Naive B cell (primary cell): ENCODE measurements at places on chromosomes 16 and 17. TPM values are rescaled to one million over a fixed set of nuclear protein-coding genes. Genes with fewer than 3 reads are reported as not detected.

Gene HIGD1B
- polyA plus RNA-seq: not detected

Gene EFCAB13
- polyA plus RNA-seq: 36.9 TPM

Gene PSKH1
- polyA plus RNA-seq: 24.4 TPM

Gene SLC12A3
- 0.26 TPM for polyA plus RNA-seq

DNA sequence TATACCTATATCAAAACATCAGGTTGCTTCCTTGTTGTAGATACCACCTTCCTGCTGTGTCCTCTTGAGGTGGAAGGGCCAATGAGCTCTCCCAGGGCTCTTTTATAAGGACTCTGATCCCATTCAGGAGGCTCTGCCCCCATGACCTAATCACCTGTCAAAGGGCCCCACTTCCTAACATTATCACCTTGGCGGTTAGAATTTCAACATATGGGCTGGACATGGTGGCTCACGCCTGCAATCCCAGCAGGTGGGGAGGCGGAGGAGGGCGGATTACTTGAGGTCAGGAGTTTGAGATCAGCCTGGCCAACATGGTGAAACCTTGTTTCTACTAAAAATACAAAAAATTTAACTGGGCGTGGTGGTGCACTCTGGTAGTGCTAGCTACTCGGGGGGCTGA is 86.4 kb downstream of the HAPSTR1 start:
- H3K27me3 ChIP-seq: peaks cover 50% of the 10 kb centered on the region
- DNase-seq: no peak
- H3K4me3 ChIP-seq: no peak overlapping the region
- H3K4me1 ChIP-seq: peaks cover 3% of the 10 kb centered on the region

GRCh38 chr17:38731526-38732294 is 1.6 kb downstream of the CISD3 start:
- DNase-seq: no peak
- H3K27ac ChIP-seq: peak overlapping the region; percentile 69
- H3K4me1 ChIP-seq: peaks cover 39% of the 10 kb centered on the region
- no peaks in the 10 kb centered on the region for H3K36me3 ChIP-seq

DNA sequence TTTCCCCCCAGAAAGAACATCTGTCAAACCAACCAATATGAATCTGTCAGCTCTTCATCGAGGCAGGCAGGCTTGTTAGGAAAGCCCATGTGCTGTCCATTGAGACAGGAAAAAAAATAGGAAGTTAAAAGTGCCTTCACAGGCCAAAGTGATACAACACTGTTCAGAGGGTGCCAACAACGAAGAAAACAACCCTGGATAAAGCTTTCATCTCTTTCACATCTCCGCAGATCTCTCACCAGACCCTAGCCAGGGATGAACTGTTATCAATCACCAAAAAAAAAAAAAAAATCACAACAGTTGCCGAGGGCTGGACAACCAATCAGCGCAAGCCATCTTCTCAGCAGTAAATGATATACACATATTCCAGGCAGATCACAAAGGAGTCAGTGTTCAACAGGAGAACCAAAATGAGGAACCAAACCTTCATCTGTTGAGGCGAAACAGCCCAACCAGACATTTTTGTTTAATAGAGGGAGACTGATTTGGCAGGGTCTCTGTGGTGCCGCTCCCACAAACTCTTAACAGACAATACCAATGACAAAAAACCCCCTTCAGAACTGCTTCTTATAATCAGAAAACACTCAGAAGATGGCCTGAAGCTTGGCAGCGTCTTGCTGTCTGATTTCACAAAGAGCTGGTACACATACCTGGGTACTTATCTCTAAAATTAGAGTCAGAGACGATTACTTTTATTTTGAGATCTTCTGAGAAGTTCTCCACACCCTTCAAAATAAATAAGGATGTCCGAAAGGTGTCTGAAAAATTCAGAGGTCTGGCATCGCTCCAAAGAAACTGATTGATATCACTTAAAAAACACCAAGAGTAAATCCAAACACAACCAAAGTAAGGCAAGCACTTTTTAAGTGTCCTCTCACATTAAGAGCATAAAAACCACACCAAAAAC is 1.8 kb downstream of the MAP3K14 start:
- peak; percentile 79 for DNase-seq
- H3K36me3 ChIP-seq: peaks cover 7% of the 10 kb centered on the region
- H3K27ac ChIP-seq: peak overlapping the region; percentile 72

- H3K4me1 ChIP-seq: peaks cover 24% of the 10 kb centered on the region
- no peak for DNase-seq
- H3K27ac ChIP-seq: no peak overlapping the region
Observed at GRCh38 chr16:67395458-67396158, 2.3 kb upstream of the TPPP3 start.

- no peaks in the 10 kb centered on the region for H3K36me3 ChIP-seq
- H3K4me3 ChIP-seq: no peak overlapping the region
- no peaks in the 10 kb centered on the region for H3K4me1 ChIP-seq
- H3K27ac ChIP-seq: no peak overlapping the region
Observed at GRCh38 chr16:22692916-22693637, 120.9 kb upstream of the HS3ST2 start.

DNA sequence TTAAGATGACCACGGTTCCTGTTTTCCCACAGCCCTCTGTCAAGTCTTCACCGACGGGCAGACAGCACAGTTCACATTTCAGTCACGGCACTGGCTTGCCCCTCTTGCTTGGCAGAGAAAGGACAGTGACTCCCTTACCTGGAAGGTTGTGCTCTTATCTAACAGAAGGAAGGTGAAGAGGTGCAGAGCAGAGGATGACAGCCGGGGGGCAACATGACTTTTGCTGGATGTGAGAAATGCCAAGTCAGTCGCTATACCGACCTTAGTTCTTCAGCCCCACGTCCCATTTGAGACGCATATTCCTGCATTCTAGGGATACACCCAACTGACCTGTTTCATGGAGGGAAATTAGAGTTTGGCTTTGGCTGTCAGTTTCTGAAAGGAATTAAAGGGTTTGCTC is 492.3 kb downstream of the NPIPA7 start:
- no peak overlapping the region for H3K4me3 ChIP-seq
- peaks cover 24% of the 10 kb centered on the region for H3K27me3 ChIP-seq
- H3K27ac ChIP-seq: no peak overlapping the region
- DNase-seq: no peak

GRCh38 chr17:63589646-63590045 is 11.0 kb upstream of the TACO1 start:
- peaks cover 5% of the 10 kb centered on the region for H3K4me1 ChIP-seq
- no peak for DNase-seq
- peaks cover 20% of the 10 kb centered on the region for H3K36me3 ChIP-seq
- H3K4me3 ChIP-seq: no peak overlapping the region

DNA sequence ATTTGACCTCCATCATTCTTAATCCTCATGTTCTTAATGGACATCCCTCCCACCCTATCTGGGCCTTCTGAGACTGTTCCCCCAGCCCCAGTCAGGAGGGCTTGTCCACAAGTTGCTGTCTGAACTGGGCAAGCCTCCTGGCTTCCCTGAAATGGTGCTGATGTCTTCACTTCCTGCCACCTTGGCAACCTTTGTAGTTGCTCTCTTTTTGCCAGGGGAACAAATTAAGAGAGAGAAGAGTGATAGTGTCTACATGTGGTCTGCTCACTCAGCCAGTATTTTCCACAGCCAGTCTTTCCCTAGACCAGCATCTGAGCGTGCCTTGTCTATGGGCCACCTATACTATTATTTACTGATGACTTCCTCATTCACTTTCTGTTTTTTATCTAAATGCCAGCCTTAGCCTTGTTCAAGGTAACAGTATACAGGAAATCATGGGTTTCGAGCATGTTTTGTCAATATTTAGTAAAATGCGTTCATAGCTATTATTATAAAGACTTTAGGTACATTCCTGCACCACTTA is 710.1 kb downstream of the MAF start:
- H3K36me3 ChIP-seq: no peaks in the 10 kb centered on the region
- peak; percentile 8 for DNase-seq
- H3K4me1 ChIP-seq: peaks cover 26% of the 10 kb centered on the region
- H3K27ac ChIP-seq: peak overlapping the region; percentile 95
